ENCODE measurements at places on chromosomes 13 and 19. TPM values are rescaled to one million over a fixed set of nuclear protein-coding genes. Genes with fewer than 3 reads are reported as not detected.

DNA sequence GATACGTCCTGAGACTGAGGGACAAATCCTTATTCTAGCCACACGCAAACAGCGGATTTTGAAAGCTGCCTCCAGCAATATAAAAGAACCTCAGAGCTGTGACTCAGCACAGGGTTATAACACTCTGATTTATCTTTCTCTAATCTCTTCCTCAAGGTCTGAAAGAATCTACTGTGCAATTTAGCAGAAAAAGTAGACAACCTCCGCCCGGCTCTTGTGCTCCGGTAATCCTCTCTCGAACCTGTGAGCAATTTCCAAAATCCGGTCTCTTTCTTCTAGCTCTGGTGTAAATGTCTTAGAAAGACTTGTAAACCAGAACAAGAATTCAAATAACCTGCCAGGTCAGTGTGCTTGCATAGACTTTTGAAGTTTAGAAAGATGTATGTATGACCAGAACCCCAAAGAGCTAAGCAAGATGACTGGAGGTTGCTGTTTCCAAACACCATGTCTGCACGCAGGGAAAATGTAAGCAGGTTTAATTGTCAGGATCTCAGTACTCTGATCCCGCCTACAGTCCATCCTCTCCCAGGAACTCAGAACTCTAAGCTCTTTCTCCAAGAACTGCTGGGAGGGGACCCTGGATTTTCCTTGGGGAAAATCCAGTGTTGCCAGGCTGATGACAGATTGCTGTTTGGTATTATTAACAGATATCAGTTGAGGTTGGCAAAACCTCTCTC lies 338.1 kb downstream of the RFC3 start:
- peak; percentile 67 for DNase-seq

DNA sequence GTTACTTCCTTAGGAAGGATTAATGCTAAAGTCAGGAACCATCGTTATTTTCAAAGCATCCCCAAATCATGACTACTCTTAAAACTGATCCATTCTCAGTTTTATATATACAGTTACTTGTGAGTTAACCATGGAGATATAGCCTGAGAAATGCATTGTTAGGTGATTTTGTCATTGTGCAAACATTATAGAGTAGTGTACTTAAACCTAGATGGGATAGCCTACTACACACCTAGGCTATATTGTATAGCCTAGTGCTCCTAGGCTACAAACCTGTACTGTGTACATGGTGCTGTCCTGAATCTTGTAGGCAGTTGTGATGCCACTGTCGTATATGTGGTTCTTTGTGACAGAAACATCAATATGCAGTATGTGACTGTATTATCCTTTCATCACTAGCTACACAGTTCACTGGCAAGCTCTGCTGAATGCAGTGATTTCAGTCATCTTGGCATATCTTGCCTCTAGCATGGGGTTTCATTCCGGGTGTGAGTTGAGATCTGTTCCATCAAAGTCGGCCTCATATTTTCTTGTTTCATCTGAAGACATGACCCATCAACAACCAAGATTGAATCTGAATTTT lies 45.3 kb downstream of the CDK8 start:
- no peak for DNase-seq

DNA sequence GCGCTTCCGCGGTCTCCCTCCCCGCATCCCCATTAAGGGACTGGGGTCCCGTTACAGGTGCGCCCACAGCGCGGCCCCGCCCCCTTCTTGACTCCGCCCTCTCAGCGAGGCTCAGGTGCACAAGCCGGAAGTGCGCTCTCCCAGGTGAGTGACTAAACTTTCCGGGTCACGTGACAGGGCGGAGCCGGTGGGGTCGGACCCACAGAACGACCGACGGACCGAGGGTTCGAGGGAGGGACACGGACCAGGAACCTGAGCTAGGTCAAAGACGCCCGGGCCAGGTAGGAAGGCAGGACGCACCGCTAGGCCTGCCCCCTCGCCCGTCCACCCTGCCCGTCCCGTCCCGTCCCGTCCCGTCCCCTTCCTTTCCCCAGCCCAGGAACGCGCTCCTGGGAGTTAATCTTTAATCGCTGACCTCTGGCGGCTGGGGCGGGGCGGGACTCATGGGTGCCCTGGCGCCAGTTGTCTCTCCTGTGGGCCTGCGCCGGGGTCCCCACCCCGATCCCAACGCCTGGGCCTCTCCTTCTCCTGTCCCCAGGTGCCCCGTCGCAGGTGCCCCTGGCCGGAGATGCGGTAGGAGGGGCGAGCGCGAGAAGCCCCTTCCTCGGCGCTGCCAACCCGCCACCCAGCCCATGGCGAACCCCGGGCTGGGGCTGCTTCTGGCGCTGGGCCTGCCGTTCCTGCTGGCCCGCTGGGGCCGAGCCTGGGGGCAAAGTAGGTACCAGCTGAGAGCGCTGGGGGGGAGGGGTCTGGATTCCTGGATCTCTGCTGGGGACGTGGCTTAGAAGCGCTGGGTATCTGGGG lies at the start of gene CRB3:
TSS of gene CRB3 (plus strand) at position 202 of the 804 bp plus-strand sequence. CDS start at position 633, 431 bp downstream.
- DNase-seq, result no peak

The PTGER1 gene
- total RNA-seq, result 31.1 TPM

DNA sequence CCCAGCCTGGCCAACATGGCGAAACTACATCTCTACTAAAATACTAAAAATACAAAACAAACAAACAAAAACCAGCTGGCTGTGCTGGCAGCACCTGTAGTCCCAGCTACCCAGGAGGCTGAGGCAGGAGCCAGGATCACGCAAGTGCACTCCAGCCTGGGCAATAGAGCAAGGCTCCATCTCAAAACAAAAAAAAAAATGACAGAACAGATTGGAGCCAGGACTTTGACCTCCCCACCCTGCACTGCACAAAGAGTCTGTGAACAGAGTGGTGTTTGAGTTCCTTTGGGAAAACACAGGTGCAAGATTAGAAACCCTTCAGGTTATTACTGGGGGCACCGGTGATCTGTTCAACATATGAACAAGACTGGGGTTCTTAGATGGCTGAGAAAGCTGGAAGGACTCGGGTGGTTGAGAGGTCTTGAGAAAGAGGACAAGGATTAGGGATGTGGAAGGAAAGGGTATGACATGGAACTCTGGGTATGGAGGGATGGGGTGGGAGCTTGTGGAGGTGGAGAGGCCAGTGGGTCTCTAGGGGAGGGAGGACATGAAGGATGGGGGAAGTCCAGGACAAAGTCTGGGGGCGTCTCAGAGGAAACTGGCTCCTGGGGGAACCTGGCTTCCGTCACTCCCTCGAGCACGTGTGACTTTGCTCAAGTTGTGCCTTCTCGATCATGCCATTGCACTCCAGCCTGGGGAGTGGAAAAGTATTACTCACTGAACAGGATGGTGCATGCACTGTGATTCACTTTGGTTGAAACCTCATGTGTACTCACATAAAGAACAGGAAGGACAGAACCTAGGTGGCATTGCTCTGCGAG lies 25.9 kb downstream of the RCN3 start:
- DNase-seq, result no peak

DNA sequence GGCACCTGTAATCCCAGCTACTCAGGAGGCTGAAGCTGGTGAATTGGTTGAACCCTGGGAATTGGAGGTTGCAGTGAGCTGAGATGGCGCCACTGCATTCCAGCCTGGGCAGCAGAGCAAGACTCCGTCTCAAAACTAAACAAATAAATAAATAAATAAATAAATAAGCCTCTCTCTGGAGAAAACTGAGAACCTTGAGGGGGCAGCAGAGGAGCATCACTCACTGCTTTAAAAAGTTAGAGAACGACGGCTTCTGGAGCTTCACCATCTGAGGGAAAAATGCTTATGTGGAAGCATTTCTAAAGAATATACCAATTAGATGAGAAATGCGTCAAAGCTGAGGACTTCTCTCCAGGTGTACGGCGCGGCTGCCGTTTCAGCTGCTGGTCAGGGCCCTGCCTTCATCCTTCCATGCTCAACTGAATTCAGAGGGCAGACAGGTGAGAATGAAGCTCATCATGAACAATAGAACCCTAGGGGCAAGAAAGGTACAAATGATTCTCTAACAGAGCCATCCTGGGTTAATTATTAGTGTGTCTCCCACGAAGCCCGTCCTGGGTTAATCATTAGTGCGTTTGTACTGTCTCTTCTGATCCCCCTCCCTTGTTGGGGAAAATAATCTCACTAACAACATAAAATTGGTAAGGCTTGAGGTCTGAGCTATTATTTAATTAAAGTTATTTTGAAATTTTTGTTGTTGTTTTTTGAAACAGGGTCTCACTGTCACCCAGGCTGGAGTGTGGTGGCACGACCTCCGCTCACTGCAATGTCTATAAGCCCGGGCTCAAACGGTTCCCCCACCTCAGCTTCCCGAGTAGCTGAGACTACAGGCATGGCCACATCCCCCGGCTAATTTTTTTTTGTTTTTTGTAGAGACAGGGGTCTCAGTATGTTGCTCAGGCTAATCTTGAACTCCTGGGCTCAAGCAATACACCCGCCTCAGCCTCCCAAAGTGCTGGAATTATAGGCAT lies 80.1 kb downstream of the IPO5 start:
- peak; percentile 53 for DNase-seq

GRCh38 chr13:26946684-26947343 lies 186.2 kb upstream of the GPR12 start:
- DNase-seq, result no peak

DNA sequence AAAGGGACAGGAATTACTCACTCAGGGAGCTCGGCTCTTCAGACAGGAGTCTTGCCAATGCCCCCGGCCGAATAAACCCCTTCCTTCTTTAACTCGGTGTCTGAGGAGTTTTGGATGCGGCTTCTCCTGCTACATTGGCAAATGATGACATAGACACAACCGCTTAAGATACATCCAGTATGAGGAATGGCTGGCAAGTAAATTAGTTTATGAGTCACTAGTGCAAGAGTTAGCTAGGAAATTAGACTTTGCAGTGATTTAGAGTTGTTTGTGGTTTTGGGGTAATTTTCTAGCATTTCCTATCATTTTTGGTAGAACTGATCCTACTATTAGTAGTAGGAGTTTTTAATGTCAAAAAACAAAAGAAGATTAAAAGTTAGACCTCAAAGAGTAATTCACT lies 166.2 kb downstream of the SLITRK1 start:
- no peak for DNase-seq

The C5AR2 gene
- 2.6 TPM for total RNA-seq

DNA sequence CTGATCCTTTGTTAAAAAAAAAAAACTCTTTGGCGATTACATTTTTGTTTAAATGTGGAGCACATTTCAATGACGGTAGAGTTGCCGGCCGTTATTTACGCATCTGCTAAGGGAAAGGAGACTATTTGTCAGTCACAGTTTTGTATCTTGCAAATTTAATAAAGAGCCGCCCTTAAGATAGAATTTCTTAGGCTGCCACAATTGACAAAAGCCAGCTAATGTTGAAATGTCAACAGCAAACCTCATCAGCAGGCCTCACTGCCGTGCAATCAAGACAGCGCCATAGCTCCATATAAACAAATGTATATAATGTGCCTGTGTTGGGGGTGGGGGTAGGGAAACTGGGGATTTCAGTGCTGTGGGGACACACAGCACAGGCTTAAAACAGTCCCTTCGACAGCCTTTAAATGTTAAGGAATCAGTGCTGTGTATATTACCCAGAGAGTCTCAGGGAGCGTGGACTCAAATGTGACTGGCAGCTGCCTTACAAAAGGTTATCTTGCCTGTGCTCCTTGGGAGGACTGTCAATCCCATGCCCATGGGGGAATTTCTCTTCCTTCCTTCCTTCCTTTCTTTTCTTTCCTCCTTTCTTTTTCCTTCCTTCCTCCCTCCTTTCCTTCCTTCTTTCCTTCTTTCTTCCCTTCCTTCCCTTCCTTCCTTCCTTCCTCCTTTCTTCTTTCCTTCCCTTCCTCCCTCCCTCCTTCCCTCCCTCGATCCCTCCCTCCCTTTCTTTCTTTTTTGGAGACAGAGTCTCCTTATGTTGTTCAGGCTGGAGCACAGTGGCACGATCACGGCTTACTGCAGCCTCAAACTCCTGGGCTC lies 108.0 kb downstream of the URI1 start:
- DNase-seq, result no peak

GRCh38 chr19:4593409-4593851 lies 33.9 kb upstream of the SEMA6B start:
- no peak for DNase-seq

- DNase-seq, result peak; percentile 56
Observed at GRCh38 chr19:45999653-46000121, 4.4 kb downstream of the CCDC61 start.

- DNase-seq, result no peak
Observed at GRCh38 chr19:43707158-43707712, 8.6 kb upstream of the IRGC start.

GRCh38 chr13:23159760-23160637 lies 20.8 kb upstream of the SGCG start:
- DNase-seq, result no peak

The SBNO2 gene
- total RNA-seq, result 143 TPM

- no peak for DNase-seq
Observed at GRCh38 chr19:38655148-38655824, 7.8 kb downstream of the ACTN4 start.

The ZNF665 gene
- 9.3 TPM for total RNA-seq

- DNase-seq, result peak; percentile 49
Observed at GRCh38 chr13:111153977-111154332, 38.8 kb downstream of the ARHGEF7 start.

DNA sequence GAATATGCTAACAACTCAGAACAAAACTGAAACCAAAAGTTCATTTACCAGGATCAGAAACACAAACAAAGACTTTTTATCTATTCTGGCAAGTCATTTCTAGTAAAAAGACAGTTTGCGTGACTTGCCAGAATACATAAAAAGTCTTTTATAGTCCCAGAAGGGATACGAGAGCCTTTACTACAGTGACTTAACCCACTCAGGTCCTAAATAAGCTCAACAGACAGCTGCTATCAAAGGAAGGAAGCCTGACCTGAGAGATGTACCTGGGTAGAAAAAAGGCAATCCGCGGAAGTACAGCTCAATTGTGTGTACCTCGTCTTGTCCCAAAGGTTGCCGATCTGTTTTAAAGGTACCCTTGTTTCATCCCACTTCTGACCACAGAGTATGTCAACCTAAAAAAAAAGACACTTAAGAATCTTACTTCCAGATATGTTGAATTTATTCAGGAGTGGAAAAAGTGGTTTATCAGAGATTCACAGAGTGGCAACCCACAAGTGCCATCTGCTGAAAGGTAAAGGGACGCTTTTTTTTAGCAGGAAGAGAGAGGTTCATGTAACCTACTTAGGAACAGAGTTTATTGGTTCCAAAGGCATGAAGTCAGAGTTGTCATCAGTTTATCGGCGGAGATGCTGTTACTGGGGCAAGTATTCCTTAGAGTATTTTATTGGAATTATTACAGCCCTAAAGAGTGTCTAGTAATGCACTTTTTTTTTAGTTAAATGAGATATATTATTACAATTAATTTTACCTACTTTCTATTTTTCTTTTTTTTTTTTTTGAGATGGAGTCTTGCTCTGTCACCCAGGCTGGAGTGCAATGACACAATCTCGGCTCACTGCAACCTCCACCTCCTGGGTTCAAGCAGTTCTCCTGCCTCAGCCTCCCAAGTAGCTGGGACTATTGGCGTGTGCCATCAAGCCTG lies 69.7 kb upstream of the C1QTNF9B start:
- no peak for DNase-seq

The CCDC8 gene
- 35.5 TPM for total RNA-seq

GRCh38 chr13:21328836-21329477 lies 130.1 kb downstream of the ZDHHC20 start:
- DNase-seq, result no peak
